AG08395 (cell line): ENCODE measurements at places on chromosomes 12 and 14.

- DNase-seq: peak; percentile 30
These were observed 182.7 kb downstream of the KICS2 start for GRCh38 chr12:64039281-64039871.

GRCh38 chr14:94372021-94372605 is 16.3 kb downstream of the SERPINA1 start:
- DNase-seq: no peak

DNA sequence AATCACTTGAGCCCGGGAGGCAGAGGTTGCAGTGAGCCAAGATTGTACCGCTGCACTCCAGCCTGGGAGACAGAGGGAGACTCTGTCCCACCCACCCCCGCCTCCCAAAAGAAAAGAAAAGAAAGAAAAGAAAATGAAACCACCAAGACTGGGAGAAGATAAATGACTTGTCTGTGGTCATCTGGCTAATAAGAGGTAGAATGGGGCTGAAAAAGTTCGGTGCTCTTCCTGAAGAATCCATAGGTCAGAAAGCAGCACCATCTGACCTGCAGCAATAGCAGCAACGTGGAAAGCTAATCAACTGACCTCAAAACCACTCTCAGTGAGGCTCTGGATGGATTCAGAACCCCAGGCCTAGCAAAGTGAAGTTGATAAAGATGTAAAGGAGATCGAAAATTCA is 25.2 kb downstream of the SSH1 start:
- DNase-seq: no peak

- no peak for DNase-seq
These were observed 523.4 kb downstream of the FSCB start for GRCh38 chr14:43983721-43984120.

GRCh38 chr12:92505254-92506231 is 197.2 kb upstream of the PLEKHG7 start:
- peak; percentile 15 for DNase-seq

- no peak for DNase-seq
These were observed 29.0 kb downstream of the PPFIBP1 start for GRCh38 chr12:27552886-27553560.

- DNase-seq: no peak
These were observed 1.7 kb downstream of the ATF7 start for GRCh38 chr12:53624458-53624857.

GRCh38 chr12:25623816-25624215 is 70.7 kb upstream of the LMNTD1 start:
- no peak for DNase-seq

DNA sequence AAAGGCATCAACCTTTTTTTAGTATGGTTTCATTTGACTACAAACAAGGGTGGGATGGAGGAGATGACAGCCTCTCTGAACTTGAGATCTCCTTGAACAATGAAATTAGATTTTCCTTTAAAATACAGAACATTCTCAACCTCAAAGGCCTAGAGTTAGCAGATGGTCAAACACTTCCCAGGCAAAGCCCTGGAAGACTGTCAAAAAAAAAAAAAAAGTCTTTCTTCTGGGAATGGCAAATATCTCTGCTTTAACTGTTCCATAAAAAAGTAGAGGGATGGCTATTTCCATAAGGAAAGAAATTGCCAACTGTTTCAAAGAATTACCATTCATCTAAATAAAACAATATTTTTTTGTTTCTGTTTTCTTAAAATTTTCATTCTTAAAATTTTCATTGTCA is 870.8 kb downstream of the GALC start:
- no peak for DNase-seq

GRCh38 chr14:79584679-79585078 is 626.6 kb downstream of the DIO2 start:
- DNase-seq: no peak

DNA sequence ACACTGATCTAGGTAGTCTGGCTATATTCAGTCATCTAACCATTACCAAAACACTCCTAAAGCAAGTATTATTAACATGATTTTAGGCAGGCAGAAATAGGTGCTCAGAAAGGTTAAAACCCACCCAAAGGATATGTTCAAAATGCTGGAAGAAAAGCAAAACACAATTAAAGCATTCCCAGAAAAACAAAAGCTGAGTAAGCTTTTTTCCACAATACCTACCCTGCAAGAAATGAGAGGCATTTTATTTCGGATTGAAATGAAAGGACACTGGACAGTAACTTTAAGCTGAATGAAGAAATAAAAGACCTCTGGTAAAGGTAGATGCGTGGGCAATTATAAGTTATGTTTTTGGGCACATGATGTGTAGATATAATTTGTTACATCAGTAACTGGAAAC is 8.2 kb downstream of the SERPINA6 start:
- DNase-seq: no peak

- DNase-seq: no peak
These were observed 74.4 kb upstream of the ANO4 start for GRCh38 chr12:100720016-100720654.
